ENCODE measurements at places on chromosomes 4 and X. TPM values are rescaled to one million over a fixed set of nuclear protein-coding genes. Genes with fewer than 3 reads are reported as not detected.

The GLUD2 gene
- 1.6 TPM for total RNA-seq

The HERC6 gene
- 2.9 TPM for total RNA-seq

The GRPR gene
- total RNA-seq = 0.09 TPM

The GPR119 gene
- total RNA-seq = not detected

The FSTL5 gene
- total RNA-seq = not detected

The PNMA6F gene
- not detected for total RNA-seq

The CWH43 gene
- not detected for total RNA-seq

The ZC4H2 gene
- 2.1 TPM for total RNA-seq

The GRPEL1 gene
- total RNA-seq = 73.3 TPM

The RS1 gene
- total RNA-seq = not detected

The FHDC1 gene
- 0.34 TPM for total RNA-seq

The CMC4 gene
- 16.9 TPM for total RNA-seq

The AKAP4 gene
- total RNA-seq = not detected

The CSTF2 gene
- total RNA-seq = 32.4 TPM

The NUDT6 gene
- total RNA-seq = 7.2 TPM

The HTRA3 gene
- total RNA-seq = 14.4 TPM

The SRPK3 gene
- not detected for total RNA-seq

The PABPC4L gene
- 0.08 TPM for total RNA-seq

The VSIG4 gene
- not detected for total RNA-seq

The UTP14A gene
- 53.8 TPM for total RNA-seq

The ARR3 gene
- not detected for total RNA-seq

The KIAA1210 gene
- total RNA-seq = not detected

The TLR6 gene
- 3.6 TPM for total RNA-seq

The SASH3 gene
- total RNA-seq = not detected

The FAM9C gene
- not detected for total RNA-seq

The SPOCK3 gene
- not detected for total RNA-seq

The P2RY4 gene
- not detected for total RNA-seq

The GJB1 gene
- not detected for total RNA-seq
